ENCODE measurements at places on chromosomes 1 and 21.

DNA sequence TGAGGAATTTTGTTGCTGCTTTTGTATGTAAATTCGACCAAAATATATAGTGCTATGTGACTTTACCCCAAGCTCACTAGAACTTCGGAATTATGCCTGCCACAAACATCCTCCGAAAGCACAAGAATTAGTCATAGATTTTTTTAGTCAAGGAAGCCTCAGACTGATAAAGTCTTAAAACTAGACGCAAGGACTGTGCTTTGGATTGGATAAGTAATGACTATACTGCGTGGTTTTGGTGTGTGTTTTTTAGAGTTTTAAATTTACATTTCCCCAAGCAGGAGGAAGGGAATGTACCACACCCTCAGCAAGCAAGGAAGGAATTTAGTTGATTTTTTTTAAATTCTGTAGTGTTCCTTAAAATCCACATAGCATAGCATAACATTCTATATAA is 10.3 kb downstream of the WLS start:
- no peak for DNase-seq

GRCh38 chr1:18564676-18565075 is 66.0 kb upstream of the PAX7 start:
- no peak for DNase-seq

- no peak for DNase-seq
These were observed 316 bp downstream of the AP4B1 start for GRCh38 chr1:113904293-113904673.

GRCh38 chr1:2229037-2229864 is 1.1 kb downstream of the SKI start:
- no peak for DNase-seq

GRCh38 chr1:81600878-81601622 is 199.7 kb upstream of the ADGRL2 start:
- DNase-seq: no peak

- DNase-seq: no peak
These were observed 145.5 kb downstream of the TENT5C start for GRCh38 chr1:117751321-117751720.

DNA sequence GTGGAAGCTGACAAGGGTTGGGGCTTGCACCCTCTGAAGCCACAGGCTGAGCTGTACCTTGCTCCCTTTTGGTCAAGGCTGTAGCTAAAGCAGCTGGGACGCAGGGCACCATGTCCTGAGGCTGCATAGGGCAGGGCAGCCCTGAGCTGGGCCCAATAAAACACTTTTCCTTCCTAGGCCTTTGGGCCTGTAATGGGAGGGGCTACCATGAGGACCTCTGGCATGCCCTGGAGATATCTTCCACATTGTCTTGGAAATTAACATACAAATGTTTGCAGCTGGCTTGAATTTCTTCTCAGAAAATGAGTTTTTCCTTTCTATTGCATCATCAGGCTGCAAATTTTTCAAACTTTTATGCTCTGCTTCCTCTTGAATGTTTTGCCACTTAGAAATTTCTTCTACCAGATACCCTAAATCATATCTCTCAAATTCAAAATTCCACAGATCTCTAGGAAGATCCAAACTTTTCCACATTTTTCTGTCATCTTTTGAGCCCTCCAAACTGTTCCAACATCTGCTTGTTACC is 32.9 kb upstream of the TTLL7 start:
- no peak for DNase-seq

- no peak for DNase-seq
These were observed 318.4 kb upstream of the OLFM3 start for GRCh38 chr1:102315096-102315495.

DNA sequence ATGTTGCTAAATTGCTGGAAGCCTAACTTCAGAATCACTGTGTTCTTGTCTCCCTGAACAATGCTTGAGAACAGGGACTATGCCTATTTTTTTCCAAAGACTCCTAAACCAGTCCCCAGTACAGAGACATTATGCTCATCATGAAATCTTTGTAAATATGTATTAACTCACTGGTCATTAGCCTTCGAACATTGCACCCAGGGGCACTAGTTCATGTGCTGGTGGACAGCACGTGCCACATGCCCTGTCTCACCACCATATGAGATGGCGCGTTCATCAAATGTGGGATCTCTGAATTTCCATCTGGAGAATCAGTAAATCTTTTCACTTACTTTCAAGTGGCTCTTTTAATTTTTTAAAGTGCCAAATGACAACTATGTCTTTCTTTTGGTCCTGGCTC is 11.0 kb upstream of the ATP1A1 start:
- DNase-seq: no peak

- DNase-seq: no peak
These were observed at the start of gene FCER1G for GRCh38 chr1:161215076-161215475. Gene FCER1G (plus strand): TSS chr1:161215295. CDS start chr1:161215322, 27 bp downstream.

DNA sequence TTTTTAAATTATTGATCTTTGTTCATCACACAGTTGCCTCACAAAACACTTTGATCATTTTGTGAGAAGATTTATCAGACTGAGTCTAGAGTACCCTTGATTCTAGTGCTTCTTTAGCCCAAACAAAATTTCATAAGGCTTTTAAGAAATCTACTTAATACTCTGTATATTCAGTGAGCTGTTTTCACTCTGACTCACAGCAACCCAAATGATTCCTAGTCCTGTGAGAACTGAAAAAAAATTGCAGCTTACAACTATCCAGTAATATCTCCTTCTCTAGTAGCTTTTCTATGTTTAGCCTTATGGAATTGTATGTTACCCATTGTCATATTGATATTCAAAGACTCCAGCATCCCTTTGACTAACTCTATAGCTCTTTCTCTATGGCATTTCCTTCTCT is 915.6 kb downstream of the AMY1C start:
- no peak for DNase-seq

GRCh38 chr1:180195916-180196315 is 34.1 kb upstream of the LHX4 start:
- DNase-seq: no peak

DNA sequence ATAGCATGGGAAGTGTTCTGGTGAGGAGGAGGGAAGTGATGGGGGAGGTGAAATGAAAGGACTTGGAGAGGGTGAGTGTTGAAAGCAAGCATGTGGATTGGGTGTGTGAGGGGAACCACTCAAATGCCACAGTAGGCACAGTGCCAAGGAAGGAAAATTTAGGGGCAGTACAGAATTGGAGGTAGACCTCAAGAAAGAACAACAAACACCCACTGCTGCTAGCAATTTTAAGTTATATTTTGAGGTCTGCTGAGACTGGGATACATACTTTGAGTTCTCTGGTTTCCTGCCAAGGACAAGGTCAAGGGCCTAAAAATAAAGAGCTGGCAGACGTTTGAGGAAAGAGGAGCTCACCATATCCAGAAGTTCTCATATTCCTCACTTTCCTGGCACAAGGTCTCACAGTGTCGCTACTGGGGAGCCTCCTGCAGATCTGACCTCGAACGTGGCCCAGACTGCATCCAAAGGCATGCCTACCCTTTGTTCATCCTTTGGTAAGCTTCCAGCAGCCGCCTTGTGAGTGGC is 104.0 kb downstream of the BRINP2 start:
- no peak for DNase-seq

DNA sequence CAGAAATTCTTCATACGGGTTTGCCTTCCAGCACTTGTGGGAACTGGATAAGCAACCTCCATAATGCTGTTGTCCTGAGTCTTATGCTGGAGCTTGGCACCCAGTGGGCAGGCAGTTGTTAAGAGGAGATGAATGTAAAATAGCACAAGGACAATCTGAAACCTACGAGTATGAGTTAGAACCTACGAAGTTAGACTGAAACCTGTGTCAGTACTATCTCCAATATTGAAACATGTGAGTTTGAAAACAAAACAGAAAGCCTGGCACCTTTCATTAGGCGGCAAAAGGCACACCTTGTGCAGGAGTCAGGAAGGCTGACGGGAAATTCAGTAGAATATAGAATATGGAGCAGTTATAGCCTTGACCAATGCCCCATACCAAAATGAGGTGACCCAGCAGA is 489.7 kb upstream of the RGS18 start:
- no peak for DNase-seq
